ENCODE measurements at places on chromosomes 2 and 18.

DNA sequence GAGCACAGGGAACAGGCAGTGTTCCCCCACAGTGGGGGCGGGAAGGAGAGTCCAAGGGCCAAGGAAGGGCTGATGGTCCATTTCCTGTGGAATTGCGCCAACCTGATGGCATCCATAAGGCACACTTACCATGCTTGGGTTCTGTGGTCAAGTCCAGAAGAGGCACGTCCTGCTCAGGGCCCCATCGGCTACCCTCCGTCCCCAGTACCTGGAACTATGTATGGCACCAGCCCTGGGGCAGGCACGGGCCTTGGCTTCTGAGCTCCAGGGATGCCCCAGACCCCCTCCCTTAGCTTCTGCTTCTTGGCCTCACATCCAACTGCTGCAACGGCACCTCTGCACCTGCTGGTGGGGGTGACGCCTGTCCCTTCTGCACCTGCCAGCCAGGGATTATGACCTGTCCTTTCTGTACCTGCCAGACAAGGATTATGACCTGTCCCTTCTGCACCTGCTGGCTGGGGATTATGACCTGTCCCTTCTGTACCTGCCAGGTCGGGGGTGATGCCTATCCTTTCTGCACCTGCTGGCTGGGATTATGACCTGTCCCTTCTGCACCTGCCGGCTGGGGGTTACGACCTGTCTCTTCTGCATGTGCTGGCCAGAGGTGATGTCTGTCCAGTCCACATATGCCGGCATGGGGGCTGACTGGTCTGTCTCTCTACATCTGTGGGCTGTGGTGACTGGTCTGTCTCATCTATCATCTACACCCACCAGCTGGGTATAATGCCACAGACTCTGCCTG lies 45.4 kb upstream of the SNTG2 start:
- DNase-seq, result no peak

DNA sequence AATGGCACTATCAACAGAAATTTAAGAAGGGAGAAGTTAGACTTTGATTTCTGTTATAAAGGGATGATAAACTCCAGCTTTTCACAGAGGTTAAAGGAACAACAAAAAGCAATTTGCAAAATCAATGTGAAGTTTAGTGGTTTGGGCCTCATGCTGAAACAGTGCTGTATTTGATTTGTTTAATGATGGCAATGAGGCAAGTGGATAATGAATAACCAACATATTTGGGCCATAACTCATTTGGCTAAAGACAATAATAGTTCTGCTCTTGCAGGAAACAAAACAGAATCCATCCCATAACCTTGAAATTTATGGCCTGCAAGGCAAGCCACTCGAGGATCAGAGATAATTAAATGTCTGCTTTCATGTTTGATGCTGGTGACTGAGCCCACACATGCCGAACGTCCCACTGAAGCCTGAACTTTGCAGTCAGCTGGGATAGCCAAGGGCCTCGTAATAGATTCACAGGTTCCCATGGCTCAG lies 56.5 kb downstream of the TPGS2 start:
- DNase-seq, result no peak

DNA sequence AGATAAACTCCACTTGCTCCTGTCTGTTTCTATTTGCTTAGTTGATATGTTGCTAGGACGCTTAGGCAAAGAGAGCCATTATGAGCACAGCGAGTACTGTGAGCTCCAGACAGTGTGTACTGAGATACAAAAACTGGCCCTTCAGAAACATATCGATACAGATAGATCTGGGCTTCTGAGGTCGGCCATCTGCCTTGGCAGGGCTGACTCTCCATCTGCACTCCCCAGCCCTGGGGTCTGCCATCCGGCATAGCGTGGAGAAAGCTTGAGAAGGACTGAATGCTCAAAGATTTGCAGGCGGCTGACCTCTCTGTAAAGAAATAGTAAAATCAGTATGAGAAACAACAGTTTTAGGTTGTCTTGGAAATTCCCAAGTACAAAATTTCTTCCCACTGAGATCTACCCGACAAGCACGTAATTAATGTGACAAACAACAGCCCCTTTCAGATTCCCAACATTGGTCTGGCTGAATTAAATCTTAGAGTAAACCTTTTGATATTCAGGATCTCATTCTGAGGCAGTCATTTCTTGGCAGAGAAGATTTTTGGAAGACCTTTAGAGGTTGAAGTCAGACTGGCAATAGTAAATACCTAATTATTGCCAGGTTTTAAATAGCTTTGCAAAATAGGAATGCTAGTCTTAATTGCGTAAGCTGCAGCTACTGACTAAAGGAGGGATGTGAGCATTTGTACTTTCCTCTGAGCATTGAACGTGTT lies 127.4 kb downstream of the CHST9 start:
- no peak for DNase-seq

- no peak for DNase-seq
Observed at GRCh38 chr2:27211241-27211942, 449 bp upstream of the ATRAID start.

DNA sequence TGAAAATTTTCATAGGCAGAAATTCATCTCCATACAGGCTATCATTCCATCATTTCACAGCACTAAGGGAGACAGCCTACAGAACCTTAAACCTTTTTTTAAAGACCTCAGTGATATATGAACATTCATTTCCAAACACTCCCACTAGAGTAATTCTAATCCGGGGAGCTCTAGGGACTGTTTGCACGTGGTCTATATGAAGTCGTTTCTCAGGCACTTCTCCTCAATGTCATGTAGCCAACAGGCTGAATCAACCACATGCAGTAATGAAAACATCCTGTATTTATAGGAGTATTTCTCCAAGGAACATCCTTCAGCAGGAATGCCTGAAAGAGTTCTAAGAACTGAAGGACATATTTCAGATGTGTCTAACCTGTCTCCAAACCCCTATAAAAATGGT lies 97.3 kb upstream of the CREB1 start:
- no peak for DNase-seq

- DNase-seq, result no peak
Observed at GRCh38 chr2:189222468-189223105, 43.0 kb upstream of the COL5A2 start.

DNA sequence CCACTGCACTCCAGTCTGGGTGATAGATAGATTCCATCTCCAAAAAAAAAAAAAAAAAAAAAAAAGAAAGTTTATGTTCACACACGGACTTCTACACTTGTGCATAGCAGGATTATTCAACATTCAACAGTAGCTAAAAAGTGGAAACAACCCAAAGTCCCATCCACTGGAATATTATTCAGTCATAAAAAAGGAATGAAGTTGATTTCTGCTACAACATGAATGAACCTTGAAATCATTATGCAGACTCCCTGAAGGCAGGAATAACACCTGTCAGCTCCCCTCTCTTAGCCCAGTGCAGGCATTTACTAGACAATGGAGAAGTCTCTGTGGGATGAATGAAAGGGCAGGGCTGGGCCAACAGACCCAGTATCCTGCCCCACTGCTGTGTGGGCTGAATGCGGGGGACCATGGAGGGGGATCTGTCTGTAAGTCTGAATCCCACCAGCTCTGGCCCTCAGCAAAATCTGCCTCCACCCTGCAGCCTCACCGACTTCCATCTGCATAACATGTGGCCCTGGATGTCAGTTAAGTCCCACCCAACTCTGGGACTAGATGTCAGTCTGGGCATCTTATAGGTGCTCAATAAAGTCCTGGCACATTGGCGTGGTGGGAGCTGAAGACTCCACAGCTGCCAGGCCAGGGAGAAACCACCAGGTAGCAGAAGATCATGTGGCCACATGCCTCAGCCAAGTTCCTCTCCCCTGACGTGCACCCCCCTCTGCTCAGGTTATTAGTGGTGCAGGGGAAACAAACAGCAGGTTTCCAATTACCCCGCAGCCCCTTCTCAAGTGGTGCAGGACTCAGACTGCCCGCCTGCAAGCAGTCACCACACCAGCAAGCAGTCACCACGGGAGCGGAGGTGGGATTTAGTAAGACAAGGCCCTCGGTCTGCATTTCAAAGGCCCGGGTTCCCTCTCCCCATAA lies 8.9 kb downstream of the ZFP36L2 start:
- no peak for DNase-seq

DNA sequence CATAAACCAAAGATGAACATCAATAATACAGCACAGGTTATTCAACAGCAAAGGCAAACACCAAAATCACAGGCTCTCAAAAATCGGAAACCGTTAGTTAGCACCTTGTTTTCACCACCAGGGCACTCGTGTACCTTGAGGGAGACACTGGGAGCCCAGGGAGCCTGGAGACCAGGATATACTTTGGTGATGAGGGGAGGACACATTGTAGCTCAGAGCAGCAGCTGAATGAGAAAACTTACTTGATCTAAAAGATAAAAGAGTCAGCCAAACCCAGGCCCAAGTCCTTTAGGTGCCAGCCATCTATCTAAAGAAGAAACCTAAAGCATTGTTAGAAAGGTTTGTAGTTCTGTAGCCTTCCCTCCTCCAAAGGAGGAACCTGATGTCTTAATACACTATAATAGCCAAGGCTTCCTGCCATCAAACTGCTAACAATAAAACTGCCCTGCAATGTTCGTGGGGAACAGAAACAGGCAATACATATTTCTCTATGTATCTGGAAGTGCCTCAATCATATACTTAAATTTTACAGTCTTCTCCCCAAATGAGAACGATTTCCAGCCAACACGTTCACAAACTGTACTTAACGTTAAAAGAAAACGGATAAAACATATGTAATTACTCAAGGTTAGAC lies 19.3 kb downstream of the BCL11A start:
- DNase-seq, result no peak

GRCh38 chr2:239279508-239280295 lies 121.1 kb downstream of the HDAC4 start:
- no peak for DNase-seq

- no peak for DNase-seq
Observed at GRCh38 chr2:138956116-138956515, 175.9 kb upstream of the NXPH2 start.

- DNase-seq, result no peak
Observed at GRCh38 chr2:238994876-238995275, 147.0 kb downstream of the TWIST2 start.

GRCh38 chr2:235126768-235127167 lies 175.0 kb downstream of the SH3BP4 start:
- DNase-seq, result no peak

GRCh38 chr2:55518841-55519165 lies 715 bp upstream of the CFAP36 start:
- no peak for DNase-seq

DNA sequence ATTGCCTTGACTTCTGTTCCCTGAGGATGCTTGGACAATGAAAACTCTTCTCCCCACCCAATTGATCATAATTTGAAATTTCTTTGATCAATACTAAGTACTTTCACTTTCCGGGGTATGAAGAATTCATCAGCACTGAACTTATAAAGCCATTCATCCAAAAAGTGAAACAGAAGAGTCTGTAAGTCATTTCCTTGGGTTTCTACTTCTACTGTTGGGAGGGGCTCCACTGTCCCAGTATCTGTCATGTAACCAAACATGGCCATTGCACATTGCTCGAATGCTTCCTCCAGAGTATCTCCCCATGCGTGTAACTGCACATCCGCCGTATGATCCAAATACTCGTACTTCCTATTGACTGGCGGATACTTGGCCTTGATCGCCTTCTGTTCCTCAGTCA lies 30.3 kb downstream of the NCL start:
- no peak for DNase-seq

DNA sequence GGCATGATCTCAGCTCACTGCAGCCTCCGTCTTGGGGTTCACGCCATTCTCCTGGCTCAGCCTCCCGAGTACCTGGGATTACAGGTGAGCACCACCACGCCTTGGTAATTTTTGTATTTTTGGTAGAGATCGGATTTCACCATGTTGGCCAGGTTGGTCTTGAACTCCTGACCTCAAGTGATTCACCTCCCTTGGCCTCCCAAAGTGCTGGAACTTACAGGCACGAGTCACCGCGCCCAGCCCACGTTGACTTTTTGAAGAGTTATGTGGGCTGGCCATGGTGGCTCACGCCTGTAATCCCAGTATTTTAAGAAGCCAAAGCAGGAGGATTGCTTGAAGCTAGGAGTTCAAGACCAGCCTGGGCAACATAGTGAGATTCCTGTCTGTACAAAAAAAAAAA lies 20.8 kb downstream of the CCL20 start:
- no peak for DNase-seq

DNA sequence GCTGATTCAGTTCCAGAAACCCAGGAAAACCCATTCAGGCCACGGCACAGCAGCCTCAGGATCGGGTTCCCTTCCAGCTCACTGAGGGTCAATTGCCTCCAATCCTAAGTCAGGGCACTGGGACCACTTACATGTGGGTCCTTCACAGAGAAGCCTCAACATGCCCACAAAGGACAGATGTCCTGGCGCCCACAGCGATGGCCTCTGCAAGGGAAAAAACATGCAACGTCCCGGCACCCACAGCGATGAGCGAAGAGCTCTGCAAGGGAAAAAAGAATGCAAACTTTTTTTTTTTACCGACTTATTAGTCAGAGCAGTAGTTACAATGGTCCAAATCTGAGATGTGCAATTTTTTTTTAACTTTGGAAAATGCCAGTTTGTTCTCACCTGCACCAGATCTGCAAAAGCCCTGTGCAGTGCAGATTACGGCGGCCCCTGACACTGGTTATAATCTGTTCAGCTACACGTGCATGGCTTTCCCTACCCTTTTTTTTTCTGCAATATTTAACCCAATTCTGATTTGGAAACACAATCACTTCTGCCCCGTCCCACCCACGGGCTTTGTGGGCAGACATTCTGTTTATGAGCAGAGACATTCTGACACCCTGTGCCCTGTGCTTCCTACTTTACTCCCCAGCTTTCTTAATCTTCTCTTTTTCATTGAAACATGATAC lies 159.3 kb upstream of the SALL3 start:
- DNase-seq, result no peak

- DNase-seq, result no peak
Observed at GRCh38 chr2:225493420-225494099, 94.0 kb downstream of the NYAP2 start.

- DNase-seq, result no peak
Observed at GRCh38 chr18:23502516-23503037, 734 bp upstream of the RMC1 start.

DNA sequence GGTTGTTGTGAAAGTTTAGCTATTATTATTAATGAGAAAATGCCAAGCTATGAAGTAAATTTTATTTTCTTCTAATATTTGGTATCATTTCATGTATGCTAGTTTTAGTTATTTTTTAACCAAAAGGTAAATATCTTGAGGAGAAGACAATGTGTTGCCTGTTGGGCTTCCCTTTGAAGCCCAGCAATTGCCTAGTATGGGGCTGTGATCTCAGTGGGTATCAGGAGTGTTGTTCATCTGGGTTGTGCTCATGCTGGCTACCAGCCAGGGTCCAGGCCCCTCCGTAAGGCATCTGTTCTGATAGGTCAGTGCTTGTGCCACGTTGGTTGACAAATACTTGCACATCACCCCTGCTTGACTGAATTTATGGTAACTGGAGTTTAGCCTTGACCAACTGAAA lies 38.0 kb upstream of the DARS1 start:
- DNase-seq, result no peak

DNA sequence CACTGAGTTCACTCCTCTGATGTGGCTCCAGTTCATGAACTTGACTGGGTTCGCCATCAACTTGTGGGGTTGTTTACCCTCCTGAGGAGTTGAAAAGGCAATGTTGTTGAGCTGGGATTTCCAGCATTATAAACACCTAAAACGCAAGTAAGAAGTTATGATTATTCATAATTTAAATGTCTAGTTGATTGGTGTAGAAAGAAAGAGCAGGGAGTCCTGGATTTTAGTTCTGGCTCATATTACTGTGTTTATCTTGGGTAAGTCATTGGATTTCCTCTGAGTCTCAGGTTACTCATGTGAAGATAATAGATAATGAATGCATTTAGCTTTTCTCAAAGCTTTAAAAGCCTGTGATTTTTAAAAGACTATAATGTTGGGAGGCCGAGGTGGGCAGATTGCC lies 438.0 kb upstream of the CDH20 start:
- no peak for DNase-seq

GRCh38 chr2:3434654-3435053 lies 55.2 kb downstream of the TRAPPC12 start:
- DNase-seq, result no peak
